Osteocyte (in vitro differentiated cells): ENCODE measurements at places on chromosomes 6 and 20. TPM values are rescaled to one million over a fixed set of nuclear protein-coding genes. Genes with fewer than 3 reads are reported as not detected.

DNA sequence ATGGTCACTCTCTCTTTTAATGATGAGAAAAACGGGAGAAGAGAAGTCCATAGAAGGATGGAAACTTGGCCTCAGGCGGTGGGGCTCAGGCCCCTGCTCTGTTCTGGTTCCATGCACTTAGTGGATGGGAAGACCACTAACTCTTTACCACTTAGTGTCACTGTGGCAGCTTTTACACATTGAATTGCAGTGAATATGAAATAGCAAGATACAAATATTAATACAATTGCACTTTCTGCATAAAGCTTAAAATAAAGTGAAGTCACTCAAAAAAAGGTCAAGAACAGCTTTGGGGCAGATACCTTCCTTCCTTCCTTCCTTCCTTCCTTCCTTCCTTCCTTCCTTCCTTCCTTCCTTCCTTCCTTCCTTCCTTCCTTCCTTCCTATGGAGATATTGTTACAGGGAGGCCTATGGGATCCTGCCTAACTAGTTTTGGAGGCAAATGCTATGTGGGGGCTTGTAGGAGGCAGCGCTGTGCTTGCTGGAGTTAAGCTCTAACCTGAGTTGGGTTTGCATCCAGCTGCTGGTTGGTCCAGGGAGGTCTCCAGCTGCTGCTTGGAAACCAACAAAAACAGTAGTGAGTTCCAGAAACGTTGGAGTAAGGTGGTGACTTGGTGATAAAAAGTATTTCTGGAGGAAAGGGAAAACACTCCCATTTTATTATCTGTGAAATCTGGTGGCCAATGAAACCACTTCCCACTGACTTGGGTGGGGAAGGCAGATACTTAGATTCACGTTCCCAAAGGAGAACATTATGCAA lies 62.3 kb upstream of the NKX2-2 start:
- H3K4me1 ChIP-seq = no peaks in the 10 kb centered on the region
- H3K36me3 ChIP-seq = no peaks in the 10 kb centered on the region
- H3K4me3 ChIP-seq = no peak overlapping the region
- H3K27me3 ChIP-seq = peaks cover 3% of the 10 kb centered on the region

Gene IP6K3
- total RNA-seq = 3.0 and 4.0 TPM in 2 replicates

Gene RIPPLY2
- not detected in 2 replicates for total RNA-seq

DNA sequence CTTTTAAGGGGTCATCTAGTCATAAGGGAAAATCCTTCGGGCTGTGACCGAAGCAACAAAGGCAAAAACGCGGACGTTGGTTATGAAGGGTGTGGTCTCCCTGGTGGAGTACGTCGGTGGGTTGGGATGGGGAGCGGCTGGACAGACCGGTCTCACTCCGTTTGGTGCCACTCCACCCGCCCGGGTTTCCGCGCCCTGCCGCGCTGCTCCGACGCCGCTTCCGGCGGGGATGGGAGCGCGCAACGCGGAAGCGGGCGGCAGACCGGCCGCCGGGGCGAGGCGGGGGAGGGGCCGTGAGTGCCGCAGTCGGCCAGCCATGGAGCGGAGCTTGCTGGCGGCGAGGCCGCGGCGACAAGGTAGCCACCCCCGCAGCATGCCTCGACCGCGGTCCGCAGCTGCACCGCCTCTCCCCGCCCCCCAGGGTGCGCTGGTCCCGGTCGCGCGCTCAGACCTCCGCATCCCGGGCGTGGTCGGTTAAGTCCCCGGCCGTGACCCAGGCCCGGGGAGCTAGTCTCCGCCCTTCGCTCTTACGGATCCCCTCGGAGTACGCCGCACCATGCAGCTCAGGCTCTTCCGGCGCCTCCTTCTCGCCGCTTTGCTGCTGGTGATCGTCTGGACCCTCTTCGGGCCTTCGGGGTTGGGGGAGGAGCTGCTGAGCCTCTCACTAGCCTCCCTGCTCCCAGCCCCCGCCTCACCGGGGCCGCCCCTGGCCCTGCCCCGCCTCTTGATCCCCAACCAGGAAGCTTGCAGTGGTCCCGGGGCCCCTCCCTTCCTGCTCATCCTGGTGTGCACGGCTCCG lies at the start of gene B3GALT4:
TSS of gene B3GALT4 (plus strand) at position 260 of the 799 bp plus-strand sequence. CDS start at position 557, 297 bp downstream.
- peaks cover 55% of the 10 kb centered on the region for H3K4me1 ChIP-seq
- no peaks in the 10 kb centered on the region for H3K27me3 ChIP-seq
- H3K4me3 ChIP-seq = peak within 1 kb of the TSS; percentile 84
- peak within 1 kb of the TSS; percentile 94 for H3K27ac ChIP-seq
- peaks cover 30% of the 10 kb centered on the region for H3K36me3 ChIP-seq

Gene RNF39
- total RNA-seq = not detected in 2 replicates

Gene VSTM2L
- total RNA-seq = 14.6 and 14.7 TPM in 2 replicates

Gene SMIM8
- 8.7 and 12.1 TPM in 2 replicates for total RNA-seq

DNA sequence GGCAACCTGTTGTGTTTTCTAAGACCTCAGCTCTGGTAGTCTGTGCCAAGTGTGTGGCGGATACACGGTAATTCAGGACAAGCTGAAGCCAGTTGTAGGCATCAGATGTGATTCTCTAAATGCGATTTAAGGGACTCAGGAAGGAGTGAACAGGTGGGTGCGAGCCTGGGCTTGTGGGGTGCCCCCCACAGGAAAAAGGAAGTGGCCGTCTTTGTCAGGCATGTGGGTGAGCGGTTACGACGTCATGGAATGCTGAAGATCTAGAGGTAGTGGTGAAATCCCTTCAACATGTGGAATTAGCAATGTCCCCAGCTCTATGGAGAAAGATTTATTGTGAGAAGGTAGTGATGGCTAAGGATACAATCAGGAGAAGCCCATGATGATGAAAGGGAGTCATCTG lies 95.1 kb upstream of the EXOC2 start:
- peaks cover 23% of the 10 kb centered on the region for H3K27me3 ChIP-seq
- H3K27ac ChIP-seq = no peak overlapping the region
- no peak overlapping the region for H3K4me3 ChIP-seq
- DNase-seq = no peak
- no peaks in the 10 kb centered on the region for H3K4me1 ChIP-seq
- no peaks in the 10 kb centered on the region for H3K36me3 ChIP-seq

Gene IPCEF1
- total RNA-seq = 0.31 and 0.46 TPM in 2 replicates

Gene STMND1
- total RNA-seq = not detected in 2 replicates

Gene RAET1L
- not detected in 2 replicates for total RNA-seq

DNA sequence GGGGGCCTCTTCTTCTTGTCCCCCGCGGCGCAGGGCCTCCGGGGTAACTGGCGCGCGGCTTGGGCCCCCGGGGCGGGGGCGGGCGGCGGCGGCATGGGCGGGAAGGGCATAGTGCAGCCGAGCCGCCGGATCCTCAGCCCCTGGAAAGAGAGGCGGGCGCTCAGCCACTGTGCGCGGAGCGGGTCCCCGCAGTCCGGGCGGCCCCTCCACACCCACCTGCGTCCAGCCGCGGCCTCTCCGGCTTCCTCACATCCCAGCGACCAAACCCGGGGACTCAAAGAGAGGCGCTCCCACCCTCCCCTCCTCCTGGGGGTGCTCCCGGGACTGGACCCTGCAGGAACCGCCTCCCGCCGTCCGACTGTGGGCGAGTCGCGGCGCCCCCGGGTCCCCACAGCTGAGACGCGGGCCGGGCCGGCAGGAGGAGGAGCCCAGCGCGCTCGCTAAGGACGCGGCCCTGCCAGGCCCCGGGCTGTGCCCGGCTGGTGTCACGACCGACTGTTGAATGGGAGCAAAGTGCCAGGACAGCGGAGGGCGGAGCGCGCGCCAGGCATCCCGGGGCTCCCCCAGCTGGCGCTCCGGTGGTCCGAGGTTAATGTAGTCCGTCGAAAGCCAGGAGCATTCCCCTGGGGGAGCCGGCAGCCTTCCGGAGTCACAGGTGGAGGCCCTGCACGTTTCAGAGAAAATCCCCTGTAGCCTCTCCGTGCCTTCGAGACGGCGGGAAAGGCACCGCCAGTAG lies at the start of gene PRR18:
TSS of gene PRR18 (minus strand) at position 360 of the 736 bp plus-strand sequence. CDS start at position 110, 250 bp downstream.
- H3K27me3 ChIP-seq = peaks cover 53% of the 10 kb centered on the region
- H3K4me3 ChIP-seq = peak within 1 kb of the TSS; percentile 62
- peaks cover 8% of the 10 kb centered on the region for H3K4me1 ChIP-seq
- no peak within 1 kb of the TSS for H3K27ac ChIP-seq

GRCh38 chr6:1984346-1984994 lies 260.9 kb downstream of the GMDS start:
- DNase-seq = no peak
- no peaks in the 10 kb centered on the region for H3K27me3 ChIP-seq
- H3K4me1 ChIP-seq = peaks cover 41% of the 10 kb centered on the region
- no peak overlapping the region for H3K4me3 ChIP-seq
- H3K36me3 ChIP-seq = peaks cover 23% of the 10 kb centered on the region
- no peak overlapping the region for H3K27ac ChIP-seq

Gene RSPO3
- total RNA-seq = 4.0 and 4.5 TPM in 2 replicates
